ENCODE measurements at places on chromosomes 7 and 10.

- no peak for DNase-seq
Measured at GRCh38 chr7:129334473-129334872, 99.8 kb upstream of the STRIP2 start.

DNA sequence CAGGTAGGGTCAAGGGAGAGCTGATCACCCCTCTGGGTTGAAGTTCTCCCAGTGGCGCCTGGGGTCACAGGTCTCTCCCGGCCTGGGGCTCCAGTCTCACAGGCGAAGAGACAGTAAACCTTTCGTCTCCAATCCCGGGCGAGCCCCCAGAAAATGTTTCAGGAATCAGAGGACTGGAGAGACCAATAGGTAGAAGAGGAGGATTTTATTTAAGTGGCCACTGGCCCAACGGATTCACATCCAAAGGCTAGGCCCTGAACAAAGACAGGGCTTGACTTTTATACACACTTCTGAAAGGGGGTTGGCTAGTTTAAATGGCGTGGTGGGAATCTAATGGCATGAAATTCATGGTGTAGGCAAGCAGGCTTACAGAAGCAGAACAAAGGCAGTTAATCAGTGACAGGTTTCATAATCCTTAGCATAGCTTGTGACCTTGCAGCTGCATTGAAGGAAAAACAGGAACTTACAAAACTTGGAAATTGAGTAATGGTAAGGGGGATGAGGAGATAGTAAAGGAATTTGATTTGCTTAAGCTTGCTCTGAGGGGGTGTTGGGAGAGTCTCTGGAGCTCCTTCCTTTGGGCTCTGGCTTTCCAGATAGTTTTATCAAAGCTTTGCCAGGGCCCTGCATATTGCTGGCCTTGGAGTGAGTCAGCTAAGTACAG is 105.5 kb downstream of the TRIM24 start:
- peak; percentile 92 for DNase-seq

- peak; percentile 2 for DNase-seq
Measured at GRCh38 chr10:128579280-128579865, 453.1 kb upstream of the MKI67 start.

DNA sequence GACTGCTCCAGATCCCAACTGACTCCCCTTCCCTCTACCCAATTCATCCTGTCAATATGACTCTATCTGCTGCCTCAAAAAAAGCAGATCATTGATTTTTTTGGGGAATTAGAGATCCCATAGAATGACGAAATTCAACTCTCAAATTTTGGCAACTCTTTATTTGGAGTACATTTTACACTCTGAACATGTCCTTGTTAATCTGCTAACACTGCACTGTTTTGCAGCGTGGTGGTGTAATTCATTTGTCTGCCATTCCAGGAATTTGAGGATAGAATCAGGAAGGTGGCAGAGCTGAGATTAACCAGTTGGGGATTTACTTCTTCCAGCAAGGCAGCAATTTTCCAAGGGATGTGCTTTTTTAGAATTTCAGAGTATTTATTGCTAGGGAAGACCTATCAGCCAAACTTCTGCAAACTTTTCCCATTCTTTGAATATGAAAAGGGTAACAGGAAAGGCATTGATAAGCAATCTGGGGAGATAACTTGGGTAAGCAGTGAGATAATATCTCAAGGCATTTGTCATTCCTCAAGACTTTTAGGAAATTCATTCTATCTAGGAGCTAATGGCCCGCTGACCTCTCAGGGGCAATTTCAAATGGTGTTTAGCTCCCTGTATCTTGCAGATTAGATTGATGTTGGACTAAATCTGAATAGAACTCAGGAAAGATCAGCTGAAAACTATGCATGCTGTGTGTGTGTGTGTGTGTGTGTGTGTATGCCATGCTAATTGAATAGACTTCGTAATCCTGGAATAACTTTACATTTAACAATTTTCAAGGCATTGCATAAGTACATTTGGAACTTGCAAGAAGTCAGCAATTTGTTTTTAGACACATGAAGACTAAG is 9.7 kb downstream of the BAMBI start:
- no peak for DNase-seq

- peak; percentile 76 for DNase-seq
Measured at GRCh38 chr10:34522546-34522945, 292.6 kb downstream of the PARD3 start.

DNA sequence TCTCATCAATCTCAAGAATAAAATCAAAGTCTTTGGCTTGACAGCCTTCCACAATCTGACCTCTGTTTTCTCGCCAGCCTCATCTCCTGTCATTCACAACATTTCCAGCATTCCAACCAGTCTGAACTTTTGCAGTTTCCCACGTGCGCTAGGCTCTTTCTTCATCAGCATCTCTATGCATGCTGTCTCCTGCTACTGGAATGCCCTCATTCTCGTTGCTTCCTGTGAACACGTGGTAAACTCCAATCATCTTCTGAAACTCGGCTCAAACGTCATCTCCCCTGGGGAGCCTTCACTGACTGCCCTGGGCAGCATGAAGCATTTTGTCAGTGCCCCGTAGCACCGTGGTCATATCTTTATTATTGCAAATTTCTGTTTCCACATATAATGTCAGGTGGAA is 12.2 kb upstream of the RSBN1L start:
- DNase-seq, result no peak

- DNase-seq, result no peak
Measured at GRCh38 chr10:124579011-124579399, 117.4 kb downstream of the LHPP start.

- peak; percentile 44 for DNase-seq
Measured at GRCh38 chr10:68052463-68052862, 22.6 kb downstream of the HERC4 start.

GRCh38 chr10:49744091-49744685 is 17.9 kb downstream of the OGDHL start:
- no peak for DNase-seq

- DNase-seq, result no peak
Measured at GRCh38 chr10:131948501-131948900, 33.2 kb downstream of the BNIP3 start.

GRCh38 chr7:120951826-120952225 is 1.2 kb downstream of the ING3 start:
- DNase-seq, result no peak

DNA sequence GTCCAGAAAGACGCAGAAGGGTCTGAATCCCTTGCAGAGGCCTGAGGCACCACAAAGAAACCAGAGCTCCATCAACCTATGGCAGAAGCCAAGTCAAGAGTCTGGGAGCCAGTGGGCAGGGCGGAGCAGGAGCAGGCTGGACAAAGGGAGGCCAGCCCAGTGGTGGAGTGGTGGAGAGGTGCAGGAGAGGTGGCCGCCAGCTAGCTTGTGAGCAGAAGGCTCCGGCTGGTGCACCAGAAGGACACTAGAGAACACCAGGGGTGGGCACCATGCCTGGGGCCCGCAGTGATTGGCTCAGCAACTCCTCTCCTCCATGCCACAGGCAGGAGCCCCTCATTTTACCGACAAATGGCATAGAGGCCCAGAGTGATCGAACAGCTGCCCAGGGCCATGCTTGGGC is 186.6 kb downstream of the GRID1 start:
- DNase-seq, result no peak

GRCh38 chr7:158587162-158588084 is at the start of gene PTPRN2:
TSS of gene PTPRN2 (minus strand) at chr7:158587823.
- no peak for DNase-seq

DNA sequence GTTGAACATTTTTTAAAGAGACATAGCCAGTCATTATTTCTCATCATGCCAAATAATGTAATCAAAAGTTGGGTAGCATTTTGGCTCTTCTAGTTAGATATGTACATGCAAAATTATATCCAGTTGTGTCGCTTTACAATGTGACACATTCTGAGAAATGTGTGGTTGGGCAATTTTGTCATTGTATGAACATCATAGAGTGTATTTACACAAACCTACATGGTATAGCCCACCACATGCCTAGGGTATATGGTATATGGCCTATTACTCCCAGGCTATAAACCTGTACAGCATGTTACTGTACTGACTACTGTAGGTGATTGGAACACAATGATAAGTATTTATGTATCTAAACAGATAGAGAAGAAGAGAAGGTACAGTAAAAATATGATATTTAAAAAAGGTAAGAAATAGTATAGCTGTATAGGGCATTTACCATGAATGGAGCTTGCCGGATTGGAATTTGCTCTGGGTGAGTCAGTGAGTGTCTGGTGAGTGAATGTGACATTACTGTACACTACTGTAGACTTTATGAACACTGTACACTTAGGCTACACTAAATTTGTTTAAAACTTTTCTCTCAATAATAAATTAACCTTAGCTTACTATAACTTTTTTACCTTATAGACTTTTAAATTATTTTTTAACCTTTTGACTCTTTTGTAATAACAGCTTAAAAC is 16.5 kb downstream of the ZNF365 start:
- DNase-seq, result no peak

DNA sequence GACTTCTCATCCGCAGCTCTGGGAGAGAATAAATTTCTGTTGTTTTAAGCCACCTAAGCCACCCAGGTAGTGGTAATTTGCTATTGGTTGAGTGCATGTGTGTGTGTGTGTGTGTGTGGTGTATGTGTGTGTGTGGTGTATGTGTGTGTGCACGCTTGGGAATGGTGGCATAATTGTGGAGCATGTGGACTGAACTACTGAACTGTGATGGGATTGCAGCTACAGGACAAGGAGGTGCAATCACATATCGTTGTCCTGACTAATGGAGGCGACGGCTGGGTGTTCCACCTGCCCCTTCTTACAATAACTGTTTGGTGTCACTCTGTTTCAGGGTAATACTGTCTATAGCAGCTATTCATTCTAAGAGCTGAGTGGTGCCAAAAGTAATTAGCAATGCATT is 448.7 kb upstream of the PFKP start:
- no peak for DNase-seq

DNA sequence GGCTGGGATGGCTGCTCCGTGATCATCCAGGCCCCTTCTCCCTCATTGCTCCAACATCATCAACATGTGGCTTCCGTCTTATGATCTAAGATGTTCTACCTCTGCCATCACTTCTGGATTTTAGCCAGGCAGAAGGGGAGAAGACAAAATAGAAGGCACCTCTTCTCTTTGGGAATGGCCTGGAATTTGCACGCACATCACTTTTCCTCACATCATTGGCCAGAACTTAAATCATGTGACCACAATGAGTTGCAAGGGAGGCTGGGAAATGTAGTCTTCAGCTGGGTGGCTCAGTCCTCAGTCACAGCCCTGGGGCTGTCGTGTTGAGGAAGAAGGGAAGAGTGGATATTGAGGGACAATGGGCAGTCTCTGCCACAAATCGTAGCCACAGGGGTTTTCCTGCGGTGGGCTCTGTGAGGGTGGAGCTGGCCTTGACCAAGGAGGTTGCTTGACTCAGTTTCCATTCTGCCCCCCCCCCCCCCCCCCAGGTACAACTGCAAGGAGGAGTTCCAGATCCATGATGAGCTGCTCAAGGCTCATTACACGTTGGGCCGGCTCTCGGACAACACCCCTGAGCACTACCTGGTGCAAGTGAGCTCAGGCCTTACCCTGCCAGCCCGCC is 50.3 kb downstream of the PALD1 start:
- peak; percentile 75 for DNase-seq

- DNase-seq, result no peak
Measured at GRCh38 chr7:106382129-106382528, 97.3 kb upstream of the NAMPT start.

GRCh38 chr10:47361293-47361692 is 13.1 kb downstream of the RBP3 start:
- peak; percentile 24 for DNase-seq

DNA sequence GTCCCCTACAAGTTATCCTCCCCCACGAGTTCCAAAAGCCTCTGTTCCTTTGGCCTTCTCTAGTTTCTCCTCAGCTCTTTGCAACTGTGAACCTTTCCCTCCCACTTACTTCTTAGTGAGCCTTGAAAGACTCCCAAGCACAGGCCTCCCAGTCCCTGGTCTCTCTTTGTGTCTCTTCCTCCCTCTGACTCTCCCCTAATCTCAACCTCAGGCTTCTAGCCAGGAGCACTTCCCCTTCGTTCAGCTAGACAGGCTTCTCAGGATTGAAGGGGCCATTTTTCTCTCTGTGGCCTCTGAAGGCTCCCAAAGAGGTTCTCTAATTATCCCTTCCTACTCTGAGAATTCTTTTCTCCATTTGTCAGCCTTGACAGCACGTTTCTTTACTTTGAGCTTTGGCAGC is 50.2 kb upstream of the PHYHIPL start:
- DNase-seq, result peak; percentile 17

DNA sequence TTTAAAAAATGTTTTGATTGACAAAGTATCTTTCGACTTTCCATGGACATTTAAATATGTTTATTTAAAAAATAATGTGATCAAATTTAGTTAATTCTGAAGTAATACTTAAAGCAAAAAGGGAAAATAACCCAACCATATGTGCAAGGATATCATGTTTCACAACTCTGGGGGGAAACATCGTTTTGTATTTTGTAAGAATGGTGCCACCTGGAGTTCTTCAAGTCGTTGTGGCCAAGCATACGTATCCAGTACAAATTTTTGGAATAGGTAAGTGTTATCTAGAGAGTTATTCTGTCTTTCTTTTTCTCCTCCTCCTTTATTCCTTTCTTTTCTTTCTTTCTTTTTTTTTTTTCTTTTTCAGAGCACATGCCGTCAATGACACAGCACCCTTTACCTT is 176.2 kb upstream of the CSTF2T start:
- no peak for DNase-seq

- no peak for DNase-seq
Measured at GRCh38 chr7:104584620-104585019, 256.2 kb downstream of the LHFPL3 start.

- DNase-seq, result no peak
Measured at GRCh38 chr7:90945104-90945787, 319.0 kb upstream of the FZD1 start.

DNA sequence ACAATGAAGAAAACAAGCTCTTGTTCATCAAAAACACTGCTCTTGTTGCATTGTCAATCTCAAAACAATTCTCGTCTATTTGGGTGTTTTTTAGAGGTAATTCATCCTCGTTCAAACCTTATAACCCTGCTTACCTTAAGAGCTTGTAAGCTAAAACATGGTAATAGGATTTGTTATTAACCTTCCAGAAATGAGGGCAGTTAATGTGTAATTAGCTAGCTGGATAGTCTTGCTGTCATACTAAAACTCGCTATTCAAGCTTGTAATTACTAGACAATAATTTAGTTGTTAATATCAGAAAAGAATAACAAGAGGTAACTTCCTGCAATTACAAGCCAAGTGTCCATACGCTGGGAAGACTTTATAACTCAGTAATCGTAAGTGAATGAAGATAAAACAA is 101.6 kb downstream of the UBE2H start:
- DNase-seq, result no peak

DNA sequence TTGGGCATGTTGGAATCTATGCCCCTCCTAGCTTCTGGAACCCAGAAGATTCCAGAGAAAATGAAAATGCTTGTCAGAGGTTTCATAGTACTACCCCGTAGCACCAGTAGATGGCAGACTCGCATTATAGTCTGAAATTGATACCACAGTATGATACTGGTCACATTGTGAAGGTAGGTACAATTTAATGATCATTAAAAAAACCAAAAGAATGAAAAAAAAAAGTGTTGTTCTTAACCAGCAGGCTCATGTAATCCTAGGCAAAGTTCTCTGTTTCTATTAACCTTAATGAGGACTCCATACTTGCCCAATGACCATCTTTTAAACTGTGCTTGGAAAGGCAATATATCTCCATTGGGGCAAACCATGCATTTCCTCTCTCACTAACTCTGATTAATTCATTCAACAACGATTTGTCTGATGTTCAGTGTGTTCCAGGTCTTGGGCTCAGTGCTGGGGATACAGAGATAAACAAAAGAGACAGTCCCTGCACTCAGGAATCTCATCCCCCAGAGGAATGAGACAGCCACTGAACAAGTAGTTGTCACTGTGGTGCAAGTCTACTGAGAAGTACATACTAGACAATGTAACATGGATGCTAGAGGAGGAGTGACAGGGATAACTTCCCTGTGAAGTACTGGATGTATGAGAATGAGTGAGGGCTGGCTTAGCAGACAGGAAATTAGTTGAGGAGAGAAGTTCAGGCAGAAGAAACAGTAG is 223.5 kb upstream of the PHYHIPL start:
- DNase-seq, result peak; percentile 70
